ENCODE measurements at places on chromosomes 6 and 20.

GRCh38 chr20:9442858-9443257 is 71.5 kb upstream of the LAMP5 start:
- DNase-seq = peak; percentile 6

- DNase-seq = no peak
Observed at GRCh38 chr6:137424251-137424650, 69.9 kb downstream of the OLIG3 start.

DNA sequence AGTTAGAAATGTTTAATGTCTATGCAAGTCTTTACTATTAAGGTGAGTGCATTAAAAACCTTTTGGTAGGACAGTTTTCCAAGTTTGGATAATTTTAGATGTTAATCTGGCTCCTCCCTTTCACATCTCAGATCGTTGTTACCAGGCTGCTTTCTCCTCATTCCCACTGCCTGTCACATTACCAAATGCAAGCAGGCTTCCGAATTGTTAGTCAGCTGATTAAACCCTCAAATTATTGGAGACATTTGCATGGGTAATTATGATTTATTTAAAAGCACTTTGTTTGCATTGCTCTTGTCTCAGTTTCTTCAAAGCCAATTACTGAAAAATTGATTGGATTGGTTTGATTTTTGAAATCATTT is 816.5 kb downstream of the KIF16B start:
- no peak for DNase-seq

GRCh38 chr20:43189554-43190331 is at the start of gene PTPRT:
PTPRT (minus strand) TSS chr20:43189906; CDS start chr20:43189733, 173 bp downstream.
- no peak for DNase-seq

DNA sequence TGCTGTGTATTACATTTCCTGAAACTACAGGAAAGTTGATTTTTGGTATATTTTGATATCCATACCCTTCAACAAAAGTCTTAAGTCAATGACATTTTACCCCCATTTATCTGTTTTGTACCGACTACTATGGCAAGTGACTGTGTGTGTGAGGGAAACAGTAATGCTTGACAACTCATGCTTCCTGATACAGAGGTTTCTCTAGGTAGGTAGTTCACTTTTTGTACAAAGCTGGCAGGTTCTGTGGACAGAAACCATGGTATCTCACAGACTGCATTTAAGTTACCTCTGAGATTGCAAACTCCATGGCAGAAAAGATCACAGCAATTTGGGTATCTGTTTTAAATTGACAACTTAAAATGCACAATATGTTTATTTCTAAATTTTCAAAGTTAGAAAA is 28.8 kb downstream of the FARS2 start:
- no peak for DNase-seq

GRCh38 chr20:41854765-41855164 is 236.6 kb upstream of the CHD6 start:
- peak; percentile 23 for DNase-seq

GRCh38 chr6:142444881-142445301 is 143.1 kb downstream of the ADGRG6 start:
- DNase-seq = peak; percentile 10

GRCh38 chr6:2971420-2972218 is at the start of gene SERPINB6:
SERPINB6 (minus strand) TSS chr6:2971567; CDS start chr6:2959332, 12,235 bp downstream.
- peak; percentile 76 for DNase-seq

DNA sequence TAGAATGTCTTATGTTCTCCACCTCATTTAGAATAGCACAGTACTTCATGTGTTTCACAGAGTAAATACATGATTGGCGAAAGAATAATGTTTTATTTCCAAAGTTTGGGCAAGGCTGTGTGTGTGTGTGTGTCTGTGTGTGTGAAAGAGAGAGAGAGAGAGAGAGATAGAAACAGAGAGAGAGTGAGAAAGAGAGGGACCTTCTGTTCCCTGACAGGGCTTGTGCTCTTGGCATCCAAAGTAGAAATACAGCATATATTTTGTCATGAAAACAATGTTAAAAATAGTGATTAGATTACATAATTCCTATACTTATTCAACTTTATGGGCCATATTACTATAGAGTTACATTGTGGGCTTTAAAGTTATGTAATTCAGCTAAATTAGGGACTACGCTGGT is 201.2 kb downstream of the KIF6 start:
- DNase-seq = no peak

- peak; percentile 2 for DNase-seq
Observed at GRCh38 chr20:23915844-23916243, 36.3 kb upstream of the CST5 start.

- peak; percentile 81 for DNase-seq
Observed at GRCh38 chr6:4567141-4567540, 209.1 kb upstream of the CDYL start.

- DNase-seq = peak; percentile 39
Observed at GRCh38 chr20:49280463-49281058, 2.7 kb upstream of the ZNFX1 start.

- DNase-seq = no peak
Observed at GRCh38 chr20:20396794-20397193, 28.9 kb downstream of the INSM1 start.

DNA sequence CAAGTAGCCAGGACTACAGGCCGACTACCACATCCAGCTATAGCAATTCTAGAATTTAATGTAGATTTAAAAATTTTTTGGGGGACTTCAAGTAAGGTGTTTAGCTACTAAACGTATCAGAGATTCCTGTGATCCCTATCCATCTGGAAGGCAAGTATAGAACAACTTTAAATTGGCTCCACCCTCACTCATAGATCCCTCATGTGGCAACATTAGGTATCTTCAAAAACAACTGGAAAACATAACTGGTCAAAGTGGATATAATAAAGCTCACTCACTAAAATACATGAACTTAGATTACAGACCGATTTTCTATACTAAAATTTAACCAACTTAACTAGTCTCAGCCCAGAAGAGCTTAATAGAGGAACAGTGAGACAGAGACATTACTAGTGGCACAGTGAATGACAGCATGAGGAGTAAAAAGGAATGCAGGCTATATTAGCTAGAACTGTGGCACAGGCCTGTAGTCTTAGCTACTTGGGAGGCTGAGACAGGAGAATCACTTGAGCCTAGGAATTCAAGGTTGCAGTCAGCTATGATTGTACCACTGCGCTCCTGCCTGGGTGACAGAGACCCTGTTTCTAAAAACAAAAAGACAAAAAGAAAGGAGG is 14.7 kb downstream of the NUP153 start:
- DNase-seq = no peak

DNA sequence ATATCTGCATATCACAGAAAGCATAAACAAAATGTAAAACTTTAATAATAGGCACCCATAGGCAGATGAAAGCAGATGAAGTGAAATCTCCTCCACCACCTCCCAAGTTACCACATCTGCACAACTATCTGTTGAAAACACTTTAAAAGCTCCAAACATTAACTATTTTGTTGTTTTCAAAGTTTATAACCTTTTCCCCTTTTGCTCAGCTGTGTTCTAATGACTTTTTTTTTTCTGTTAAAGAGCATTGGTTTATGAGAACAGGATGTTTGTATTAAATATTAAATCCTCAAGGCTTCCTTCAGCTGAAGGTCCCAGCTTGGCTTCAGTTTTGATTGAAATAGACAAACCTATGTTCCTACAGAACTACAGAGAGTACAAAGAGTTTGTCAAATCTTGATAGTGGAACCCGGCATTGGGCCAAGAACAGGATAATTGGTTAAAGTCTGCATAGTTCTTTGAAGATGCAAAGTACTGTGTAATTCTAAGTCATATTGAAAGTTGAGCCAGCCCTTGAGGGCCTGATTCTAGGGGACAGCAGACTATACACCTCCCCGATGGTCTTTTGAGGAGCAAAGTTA is 255.1 kb upstream of the JAG1 start:
- no peak for DNase-seq

DNA sequence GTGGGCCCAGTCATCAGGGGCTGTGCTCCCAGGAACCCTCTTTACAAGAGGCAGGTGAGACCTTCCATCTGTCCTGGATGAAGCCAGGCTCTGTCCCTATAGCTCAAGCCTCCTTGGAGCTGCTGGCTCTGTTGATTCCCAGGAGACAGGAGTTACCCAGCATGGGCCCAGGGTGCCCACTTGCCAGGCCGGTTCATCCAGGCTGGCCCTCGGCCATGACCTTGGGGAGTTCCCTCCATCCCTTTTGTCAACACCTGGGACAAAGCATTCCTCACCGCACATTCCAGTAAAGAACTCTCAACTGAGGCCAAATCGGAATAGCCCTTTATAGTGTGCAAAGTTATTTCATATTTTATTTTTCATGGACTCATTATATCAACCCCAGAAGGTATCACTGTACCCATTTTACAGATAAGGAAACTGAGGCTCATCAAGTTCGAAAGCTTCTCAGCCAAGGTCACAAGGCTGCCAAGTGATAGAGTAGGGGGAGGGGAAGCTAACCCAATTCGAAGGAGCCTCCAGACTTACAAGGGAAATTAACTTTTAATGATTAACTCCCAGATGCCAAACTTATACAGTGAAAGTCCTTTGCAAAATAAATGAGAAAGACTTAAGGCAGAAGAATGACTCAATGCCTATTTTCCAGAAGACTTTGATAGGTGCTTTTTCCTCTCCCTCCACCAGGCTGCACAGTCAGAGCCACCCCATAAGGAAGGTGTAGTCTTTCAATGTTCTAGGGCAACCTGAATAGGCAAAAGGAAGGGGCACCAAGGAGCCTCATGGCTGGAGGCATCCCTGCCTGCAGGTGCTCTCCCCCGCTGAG is 18.5 kb downstream of the SDC4 start:
- no peak for DNase-seq

DNA sequence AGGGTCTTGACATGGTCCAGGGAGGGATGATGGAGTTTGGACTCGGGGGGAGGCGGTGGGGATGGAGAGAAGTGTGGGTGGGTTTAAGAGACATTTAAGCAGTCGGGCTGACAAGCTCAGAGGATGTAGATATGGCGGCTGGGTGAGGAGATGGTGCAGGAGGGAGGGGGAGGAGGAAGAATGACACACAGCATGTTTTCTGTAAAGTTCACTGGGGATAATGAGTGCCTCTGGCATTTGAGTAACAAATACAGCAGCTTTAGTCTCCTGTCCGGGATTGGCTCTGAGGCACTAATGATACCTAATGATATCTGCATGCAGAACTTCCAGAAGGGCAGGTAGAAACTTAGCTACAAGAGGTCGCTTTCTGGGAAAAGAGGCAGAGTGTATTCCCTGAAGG is 107.8 kb downstream of the DHX35 start:
- peak; percentile 47 for DNase-seq

- no peak for DNase-seq
Observed at GRCh38 chr20:53935344-53936084, 134.9 kb downstream of the BCAS1 start.

DNA sequence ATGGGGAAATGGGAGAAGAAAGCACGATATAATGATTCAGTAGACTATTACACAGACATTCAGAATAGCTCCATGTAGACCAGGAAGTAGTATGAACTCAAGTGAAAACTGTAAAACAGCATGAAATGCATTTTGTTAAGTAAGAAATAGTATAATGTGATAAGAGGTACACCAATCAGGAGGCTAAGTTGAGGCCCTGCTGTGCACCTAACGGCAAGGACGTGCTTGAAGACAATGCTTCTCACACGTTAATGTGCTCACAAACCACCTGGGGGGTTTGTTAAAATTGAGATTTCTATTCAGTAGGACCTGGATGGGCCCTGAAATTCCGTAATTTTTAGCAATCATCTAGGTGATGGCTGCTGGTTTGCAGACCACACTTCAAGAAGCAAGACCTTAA is 178.9 kb upstream of the SULF2 start:
- no peak for DNase-seq

GRCh38 chr6:11025921-11026635 is 18.0 kb downstream of the ELOVL2 start:
- DNase-seq = no peak

- DNase-seq = peak; percentile 76
Observed at GRCh38 chr6:151389618-151390275, 1.6 kb downstream of the ZBTB2 start.

- no peak for DNase-seq
Observed at GRCh38 chr6:167331565-167331964, 6.7 kb downstream of the TTLL2 start.

- peak; percentile 2 for DNase-seq
Observed at GRCh38 chr6:122289762-122290539, 109.5 kb upstream of the HSF2 start.

- DNase-seq = peak; percentile 10
Observed at GRCh38 chr6:17458966-17459365, 65.6 kb downstream of the CAP2 start.

- DNase-seq = no peak
Observed at GRCh38 chr6:115945812-115946211, 114.9 kb downstream of the FRK start.
